Activated naive CD4-positive, alpha-beta T cell treated with anti-CD3 and anti-CD28 coated beads for 36 hours (primary cell): ENCODE measurements at places on chromosomes 13 and 19.
A peak's percentile ranks its signal among the peaks of the same experiment; 100 is the strongest.

- DNase-seq: no peak
These were observed 2.3 kb downstream of the A1BG start for GRCh38 chr19:58350871-58351557.

- no peak for DNase-seq
These were observed 1.1 kb downstream of the PTGER1 start for GRCh38 chr19:14473978-14474578.

GRCh38 chr13:34618654-34619053 is 323.4 kb upstream of the NBEA start:
- DNase-seq: no peak

DNA sequence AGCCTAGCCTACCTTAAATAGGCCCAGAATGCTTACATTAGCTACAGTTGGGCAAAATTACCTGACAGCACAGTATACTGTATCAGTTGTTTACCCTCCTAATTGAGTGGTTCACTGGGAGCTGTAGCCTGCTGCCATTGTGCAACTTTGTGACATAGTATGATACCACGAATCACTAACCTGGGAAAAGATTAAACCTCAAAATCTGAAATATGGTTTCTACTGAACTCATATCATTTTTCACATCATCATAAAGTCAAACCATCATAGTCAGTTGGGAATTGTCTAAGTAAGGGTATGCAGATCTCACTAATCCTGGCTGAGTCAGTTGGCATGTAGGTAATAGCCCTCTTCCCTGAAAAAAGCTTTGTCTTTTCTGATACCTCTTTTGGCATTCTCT is 9.2 kb downstream of the PAN3 start:
- DNase-seq: peak; percentile 23

DNA sequence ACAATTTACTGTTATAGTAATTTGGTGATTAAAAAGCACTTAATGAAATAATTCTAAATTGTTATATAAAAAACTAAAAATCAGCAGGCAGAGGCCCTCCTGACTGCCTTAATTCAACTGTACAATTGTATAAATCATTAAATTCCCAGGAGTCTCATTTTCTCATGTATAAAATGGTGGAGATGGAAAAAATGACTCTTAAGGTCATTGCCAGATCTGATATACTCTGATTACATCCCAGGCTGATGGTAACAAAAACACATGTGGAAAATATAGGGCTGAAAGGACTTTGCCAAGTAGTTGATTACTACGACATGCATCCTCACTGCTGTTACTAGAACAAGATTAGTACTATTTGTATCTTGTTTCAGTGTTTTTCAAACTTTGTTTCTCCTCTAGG is 1020.0 kb upstream of the SLC10A2 start:
- DNase-seq: no peak

GRCh38 chr13:110978390-110978789 is 63.5 kb upstream of the ANKRD10 start:
- DNase-seq: no peak

GRCh38 chr13:27043013-27043412 is 128.6 kb downstream of the USP12 start:
- DNase-seq: peak; percentile 10

GRCh38 chr19:56383826-56384605 is 9.3 kb downstream of the ZNF582 start:
- no peak for DNase-seq

DNA sequence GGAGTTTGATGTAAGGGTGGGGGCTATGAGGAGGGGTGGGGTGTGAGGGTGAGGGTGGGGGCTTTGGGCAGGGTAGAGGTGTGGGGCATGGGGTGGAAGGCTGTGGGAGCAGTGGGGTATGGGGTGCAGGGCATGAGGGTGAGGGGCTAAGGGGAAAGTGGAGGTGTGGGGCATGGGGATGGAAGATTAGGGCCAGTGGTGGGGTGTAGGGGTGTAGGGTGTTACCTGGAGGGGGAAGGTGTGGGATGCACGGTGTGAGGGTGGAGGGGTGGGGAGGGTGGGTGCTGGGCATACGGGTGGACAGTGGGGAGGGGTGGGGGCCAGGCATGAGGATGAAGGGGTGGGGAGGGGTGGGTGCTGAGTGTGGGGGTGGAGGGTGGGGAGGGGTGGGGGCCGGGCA is 22.9 kb upstream of the RASA3 start:
- no peak for DNase-seq
